ENCODE measurements at places on chromosomes 13 and 19.

- no peak for DNase-seq
These were observed 31.5 kb upstream of the RNF113B start for GRCh38 chr13:98208606-98209005.

DNA sequence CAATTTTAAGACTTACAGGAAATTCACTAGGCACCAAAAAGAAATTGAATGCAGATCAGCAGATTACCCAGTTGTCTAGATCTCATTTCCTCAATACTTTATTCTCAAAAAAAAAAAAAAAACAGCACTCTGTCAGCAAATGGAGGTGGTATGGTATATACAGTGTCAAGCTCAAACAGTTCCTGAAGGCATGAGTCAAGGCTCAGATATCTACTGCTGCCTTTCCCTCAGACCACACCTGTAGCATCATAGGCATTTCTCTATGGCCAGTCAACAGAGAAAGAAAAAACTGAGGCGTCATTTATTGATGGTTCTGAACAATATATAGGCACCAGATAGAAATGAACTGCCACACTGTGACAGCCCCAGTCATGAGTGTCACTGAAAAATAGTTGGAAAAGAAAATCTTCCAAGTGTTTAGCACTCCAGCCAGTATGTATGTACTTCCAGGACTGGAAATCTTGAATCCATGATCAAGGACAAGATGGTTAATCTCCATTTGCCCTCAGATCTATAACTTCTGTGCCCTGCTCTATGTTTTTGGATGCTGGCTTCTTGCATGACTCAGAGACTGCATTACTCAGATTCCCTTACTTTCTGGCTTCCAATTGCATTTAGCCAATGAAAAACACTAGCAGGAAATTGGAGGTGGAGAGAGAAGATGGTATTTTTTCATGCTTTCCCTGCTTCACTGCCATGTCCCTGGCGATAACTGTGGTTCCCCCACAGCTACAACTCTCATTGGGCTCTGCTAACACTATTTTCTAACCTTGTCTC is 8.4 kb upstream of the COG3 start:
- DNase-seq = no peak

DNA sequence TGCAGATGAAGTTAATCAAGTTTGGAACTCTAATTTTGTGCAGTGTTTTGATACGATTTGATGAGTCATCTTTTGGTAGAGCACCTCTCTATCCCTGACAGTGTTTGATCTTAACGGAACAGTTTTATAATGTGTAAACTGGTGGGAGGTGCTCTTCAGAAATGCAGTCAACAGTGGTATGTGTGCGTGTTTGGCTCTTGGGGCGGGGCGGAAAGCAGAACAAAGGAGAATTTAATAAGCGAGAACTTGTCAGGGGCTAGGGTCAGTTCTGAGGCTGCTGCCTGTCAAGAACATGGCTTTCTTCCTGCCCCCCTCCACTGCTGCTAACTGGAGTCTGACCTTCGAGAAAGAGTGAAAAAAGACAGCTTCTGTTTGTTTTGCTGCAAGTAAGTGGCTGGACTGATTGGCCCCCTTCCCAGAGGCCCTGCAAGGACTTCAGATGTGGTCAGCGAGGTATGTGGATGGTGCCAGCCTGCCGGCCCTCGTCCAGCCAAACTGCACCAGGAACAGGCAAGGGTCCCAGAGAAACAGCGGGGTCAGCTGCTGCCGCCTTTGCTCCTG is 40.8 kb downstream of the BBC3 start:
- peak; percentile 58 for DNase-seq

- DNase-seq = no peak
These were observed 16.0 kb upstream of the TPM4 start for GRCh38 chr19:16060294-16060693.

- DNase-seq = no peak
These were observed 30.5 kb upstream of the ATP12A start for GRCh38 chr13:24649688-24650043.
